Sciatic nerve (tissue), 2 donors: ENCODE measurements at places on chromosomes 7 and 10. TPM values are rescaled to one million over a fixed set of nuclear protein-coding genes. Genes with fewer than 3 reads are reported as not detected.

Gene PLEKHS1
- 0.22 TPM for total RNA-seq

Gene TMEM196
- not detected for total RNA-seq

GRCh38 chr7:40402661-40403060 lies 267.9 kb downstream of the SUGCT start:
- no peak for DNase-seq

GRCh38 chr10:29616542-29616941 lies 18.2 kb downstream of the SVIL start:
- no peak for DNase-seq

- no peak for DNase-seq
These were observed 8.4 kb downstream of the TLX1 start for GRCh38 chr10:101139421-101139911.

GRCh38 chr7:68965351-68965750 lies 632.9 kb upstream of the AUTS2 start:
- DNase-seq: no peak

DNA sequence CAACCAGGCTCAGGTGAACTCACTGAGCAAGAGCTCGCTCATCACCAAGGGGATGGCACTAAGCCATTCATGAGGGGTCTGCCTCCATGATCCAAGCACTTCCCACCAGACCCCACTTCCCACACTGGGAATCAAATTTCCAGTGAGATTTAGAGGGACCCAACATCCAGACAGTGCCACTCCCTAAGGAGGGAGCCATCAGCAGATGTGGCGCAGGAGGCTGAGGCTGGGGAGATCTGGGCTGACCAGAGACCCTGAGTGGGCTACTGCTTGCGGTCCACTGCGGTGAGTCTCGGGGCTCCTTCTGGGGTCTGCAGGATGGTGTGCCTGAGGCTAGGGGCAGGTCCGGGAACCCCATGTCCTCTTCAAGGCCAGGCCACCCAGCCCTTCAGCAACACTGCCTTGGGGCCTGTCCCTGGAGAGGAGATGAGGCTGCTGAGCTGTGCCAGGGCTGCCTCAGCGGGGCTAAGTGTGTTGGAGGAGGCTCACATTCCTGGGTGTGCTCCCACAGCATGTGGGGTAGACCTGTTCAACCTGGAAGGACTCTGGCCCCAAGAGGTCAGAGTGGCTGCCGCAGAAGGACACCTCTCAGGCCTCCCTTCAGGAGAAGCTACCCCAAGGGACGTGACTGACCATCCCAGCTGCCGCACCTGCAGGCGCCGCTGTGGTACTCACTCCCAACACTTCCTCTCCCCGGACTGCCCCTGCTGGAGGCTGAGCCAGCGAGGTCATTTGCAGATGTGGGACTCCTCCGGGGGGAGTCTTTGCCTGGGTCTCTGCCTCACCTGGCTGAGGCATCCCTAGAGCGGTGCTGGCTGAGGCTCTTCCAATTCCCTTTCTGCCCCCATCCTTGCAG lies 22.3 kb upstream of the PCBD1 start:
- DNase-seq: no peak

- DNase-seq: no peak
These were observed 74.2 kb upstream of the ZNF716 start for GRCh38 chr7:57375783-57376182.
